ENCODE measurements at places on chromosomes 16 and 17.
A peak's percentile ranks its signal among the peaks of the same experiment; 100 is the strongest.

DNA sequence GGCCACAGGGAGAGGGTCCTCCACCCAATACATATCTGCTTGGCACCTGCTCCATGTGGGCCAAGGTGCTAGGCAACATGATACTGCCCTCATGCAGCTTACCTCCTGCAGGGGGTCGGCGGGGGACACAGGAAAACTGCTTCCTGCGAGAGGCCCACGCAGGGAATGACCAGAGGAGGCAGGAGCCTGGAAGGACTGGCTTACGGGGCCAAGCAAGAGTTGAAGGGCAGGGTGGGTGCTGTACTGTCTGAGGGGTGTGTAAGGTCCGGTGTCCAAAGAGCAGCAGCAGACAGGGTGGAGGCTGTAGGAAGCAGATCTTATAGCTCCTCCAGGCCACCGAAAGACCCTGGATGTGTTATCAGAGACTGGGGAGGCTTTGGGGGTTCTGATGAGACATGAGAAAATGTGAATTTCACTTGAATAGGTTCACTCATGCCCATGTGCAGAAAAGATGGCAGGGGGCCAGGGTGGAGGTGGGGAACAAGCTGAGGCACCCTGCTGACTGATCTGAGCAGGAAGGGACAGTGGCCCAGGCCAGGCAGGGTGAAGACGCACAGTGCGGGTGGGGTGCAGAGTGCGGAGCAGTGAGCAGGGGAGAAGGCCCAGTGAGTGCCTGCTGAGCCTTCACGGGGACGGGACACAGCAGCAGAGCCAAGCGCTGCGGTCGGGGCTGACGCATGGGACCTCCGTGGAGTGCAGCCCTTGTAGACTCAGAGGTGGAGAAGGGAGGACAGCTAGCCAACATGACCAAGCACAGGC lies 8.3 kb downstream of the FLCN start:
- DNase-seq = no peak

GRCh38 chr16:89423681-89424260 lies 66.6 kb downstream of the ANKRD11 start:
- no peak for DNase-seq

GRCh38 chr17:12445331-12445730 lies 220.4 kb upstream of the MYOCD start:
- no peak for DNase-seq

DNA sequence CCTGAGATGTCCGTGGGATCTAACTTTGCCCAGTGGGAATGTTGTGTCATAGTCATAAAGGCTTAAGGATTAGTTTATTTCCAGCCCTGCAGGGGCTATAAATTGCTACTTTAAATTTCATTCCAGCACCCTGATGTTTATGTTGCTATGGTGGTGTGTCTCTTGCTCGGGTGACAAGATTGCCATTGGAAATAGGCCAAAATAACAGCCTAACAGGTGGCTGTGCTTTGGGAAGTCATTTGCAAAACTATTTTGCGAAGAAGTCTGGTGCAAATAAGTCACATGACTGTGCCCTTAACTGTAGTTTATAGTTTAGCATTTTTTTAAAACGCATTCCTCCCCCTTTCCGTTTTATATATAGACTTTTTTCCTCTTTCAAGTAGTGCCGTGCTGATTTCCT lies 23.1 kb downstream of the PITPNC1 start:
- DNase-seq = no peak

- DNase-seq = no peak
Observed at GRCh38 chr16:86322806-86323205, 187.5 kb upstream of the FOXF1 start.

DNA sequence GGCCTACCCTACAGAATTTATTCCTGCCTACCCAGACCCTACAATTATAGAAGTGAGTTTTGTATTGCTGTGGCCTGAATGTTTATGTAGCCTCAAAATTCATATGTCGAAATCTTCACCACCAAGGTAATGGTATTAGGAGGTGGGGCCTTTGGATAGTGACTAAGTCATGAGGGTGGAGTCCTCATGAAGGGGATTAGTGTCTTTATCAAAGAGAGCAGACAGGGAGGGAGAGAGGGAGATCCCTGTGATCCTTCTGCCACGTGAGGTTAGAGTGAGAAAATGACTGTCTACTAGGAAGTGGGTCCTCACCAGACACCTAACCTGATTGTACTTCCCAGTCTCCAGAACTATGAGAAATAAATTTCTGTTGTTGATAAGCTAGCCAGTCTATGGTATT lies 981 bp upstream of the DUXB start:
- DNase-seq = no peak

GRCh38 chr16:35744726-35745125 lies 2285.3 kb downstream of the TP53TG3F start:
- DNase-seq = no peak

- DNase-seq = no peak
Observed at GRCh38 chr17:74994440-74994839, 7.0 kb downstream of the CDR2L start.

- no peak for DNase-seq
Observed at GRCh38 chr17:4733073-4733531, 1.9 kb downstream of the MED11 start.

- no peak for DNase-seq
Observed at GRCh38 chr16:84357191-84357651, 11.1 kb upstream of the ATP2C2 start.

DNA sequence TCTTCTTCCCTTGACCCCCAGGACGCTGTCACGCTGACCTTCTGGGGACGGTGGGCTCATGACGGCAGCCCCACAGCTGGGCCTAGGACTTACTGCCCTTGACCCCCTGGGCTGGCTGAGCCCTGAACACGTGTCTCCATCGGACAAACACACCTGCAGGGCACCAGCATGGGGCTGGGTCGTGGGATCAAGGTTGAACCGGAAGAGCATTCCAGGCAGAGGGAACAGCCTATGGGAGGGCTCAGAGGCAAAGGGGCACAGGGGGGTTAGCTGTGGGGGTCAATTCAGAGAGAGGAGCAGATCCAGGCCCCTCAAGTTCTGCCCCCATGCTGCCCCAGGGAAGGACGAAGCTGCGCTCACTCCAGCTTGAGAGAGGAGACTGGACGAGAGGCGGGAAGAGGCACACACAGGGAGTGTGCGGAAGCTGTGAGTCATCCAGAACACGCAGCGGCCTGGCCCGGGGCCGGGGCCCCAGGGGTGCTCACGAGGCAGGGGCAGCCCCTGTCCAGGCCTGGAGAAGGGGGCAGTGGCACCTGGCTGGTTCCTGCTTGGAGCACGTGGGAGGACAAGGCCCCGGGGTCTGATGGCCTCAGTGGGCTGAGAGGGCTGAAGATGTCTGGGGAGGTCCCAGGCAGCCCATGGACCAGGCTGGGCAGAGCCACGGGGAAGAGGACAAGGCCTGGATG lies 9.9 kb downstream of the SSTR5 start:
- no peak for DNase-seq

GRCh38 chr16:80231888-80232287 lies 308.9 kb upstream of the DYNLRB2 start:
- DNase-seq = no peak

DNA sequence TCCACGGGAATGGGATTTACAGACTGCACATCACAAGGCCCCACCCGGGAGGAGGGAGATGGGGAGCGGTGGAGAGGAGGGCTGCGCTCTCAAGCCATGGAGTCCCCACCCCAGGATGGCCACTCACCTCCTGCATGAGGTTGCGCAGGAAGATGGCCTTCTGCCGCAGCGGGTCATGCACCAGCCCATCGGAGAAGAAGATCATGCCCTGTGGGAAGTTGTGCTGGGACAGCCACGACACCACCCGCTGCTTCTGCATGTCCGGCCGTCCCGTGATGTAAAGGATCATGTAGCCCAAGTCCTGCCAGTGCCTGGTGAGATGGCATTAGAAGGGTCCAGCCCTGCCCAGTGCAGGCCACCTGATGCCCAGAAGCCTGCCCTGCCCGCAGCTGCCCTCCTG lies 17.0 kb downstream of the PIMREG start:
- no peak for DNase-seq

GRCh38 chr17:74089869-74090464 lies 113.5 kb upstream of the RPL38 start:
- peak; percentile 4 for DNase-seq

GRCh38 chr17:76757256-76757655 lies 19.3 kb downstream of the MFSD11 start:
- DNase-seq = no peak

- DNase-seq = no peak
Observed at GRCh38 chr17:82868715-82869131, 28.9 kb upstream of the ZNF750 start.

DNA sequence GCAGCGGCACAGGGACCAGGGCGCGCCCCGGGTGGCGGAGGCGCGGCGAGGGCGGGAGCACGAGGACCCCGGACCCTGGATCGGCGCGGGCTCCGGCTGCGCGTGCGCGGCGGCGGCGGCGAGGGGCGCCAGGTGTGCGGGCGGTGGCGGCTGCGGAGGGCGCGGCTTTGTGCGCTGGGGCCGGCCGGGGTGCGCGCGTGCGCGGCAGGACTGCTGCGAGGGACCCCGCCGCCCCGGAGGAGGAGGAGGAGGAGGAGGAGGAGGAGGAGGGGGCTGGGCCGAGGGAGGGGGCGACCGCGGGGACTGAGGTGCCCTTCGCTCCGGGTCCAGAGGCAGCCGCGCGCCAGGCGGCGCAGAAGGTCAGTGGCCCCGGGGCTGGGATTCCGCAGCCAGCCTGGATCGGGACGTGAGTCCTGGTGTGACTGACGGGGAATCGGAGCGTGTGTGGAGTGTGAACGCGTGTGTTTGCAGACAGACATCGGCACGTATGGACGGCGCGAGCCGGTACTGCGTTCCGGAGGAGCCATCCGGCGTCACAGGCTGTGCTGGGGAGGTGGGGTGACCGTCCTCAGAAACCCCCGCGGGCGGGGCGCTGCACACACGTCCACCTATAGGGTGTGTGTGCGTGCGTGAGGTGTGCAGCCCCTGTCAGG lies 19.5 kb upstream of the RAP1GAP2 start:
- DNase-seq = no peak

DNA sequence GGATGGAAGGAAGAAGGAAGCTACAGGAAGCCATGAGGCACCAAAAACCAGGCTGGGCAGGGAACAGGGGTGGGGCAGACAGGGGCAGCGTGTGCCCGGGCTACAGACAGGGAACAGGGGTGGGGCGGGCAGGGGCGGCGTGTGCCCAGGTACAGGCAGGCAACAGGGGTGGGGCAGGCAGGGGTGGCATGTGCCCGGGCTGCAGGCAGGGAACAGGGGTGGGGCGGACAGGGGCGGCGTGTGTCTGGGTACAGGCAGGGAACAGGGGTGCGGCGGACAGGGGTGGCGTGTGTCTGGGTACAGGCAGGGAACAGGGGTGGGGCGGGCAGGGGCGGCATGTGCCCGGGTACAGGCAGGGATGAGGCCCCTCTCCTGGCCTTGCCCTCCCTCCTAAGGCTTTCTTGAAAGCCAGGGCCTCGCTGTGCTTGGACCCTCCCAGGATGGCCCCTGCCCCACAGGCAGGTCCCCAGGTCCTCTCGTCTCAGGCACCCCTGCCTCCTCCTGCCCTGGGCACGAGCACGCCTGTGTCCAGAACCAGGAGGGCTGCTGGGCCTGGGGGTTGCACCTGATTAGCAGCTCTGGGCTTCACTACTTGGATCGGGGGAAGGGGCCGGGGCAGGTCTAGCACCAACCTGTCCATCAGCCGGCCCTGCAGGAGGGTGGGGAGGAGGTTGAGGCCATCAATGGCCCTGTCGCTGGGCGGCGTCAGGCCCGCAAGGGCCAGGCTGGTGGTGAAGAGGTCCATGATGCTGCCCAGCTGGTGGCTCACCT lies 14.5 kb upstream of the APRT start:
- DNase-seq = no peak

- DNase-seq = no peak
Observed at GRCh38 chr17:57946798-57947358, 8.3 kb downstream of the CUEDC1 start.

DNA sequence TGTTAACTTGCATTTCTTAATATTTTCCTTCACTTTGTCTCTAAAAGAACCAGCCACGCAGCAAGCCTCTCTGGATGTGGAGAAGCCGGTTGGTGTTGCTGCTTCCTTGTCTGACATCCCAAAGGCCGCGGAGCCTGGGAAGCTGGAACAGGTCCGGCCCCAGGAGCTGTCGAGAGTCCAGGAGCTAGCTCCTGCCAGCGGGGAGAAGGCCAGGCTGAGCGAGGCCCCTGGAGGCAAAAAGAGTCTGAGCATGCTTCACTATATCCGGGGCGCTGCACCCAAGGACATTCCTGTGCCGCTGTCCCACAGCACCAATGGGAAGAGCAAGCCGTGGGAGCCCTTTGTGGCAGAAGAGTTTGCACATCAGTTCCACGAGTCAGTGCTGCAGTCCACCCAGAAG lies 22.8 kb downstream of the GINS2 start:
- DNase-seq = no peak

DNA sequence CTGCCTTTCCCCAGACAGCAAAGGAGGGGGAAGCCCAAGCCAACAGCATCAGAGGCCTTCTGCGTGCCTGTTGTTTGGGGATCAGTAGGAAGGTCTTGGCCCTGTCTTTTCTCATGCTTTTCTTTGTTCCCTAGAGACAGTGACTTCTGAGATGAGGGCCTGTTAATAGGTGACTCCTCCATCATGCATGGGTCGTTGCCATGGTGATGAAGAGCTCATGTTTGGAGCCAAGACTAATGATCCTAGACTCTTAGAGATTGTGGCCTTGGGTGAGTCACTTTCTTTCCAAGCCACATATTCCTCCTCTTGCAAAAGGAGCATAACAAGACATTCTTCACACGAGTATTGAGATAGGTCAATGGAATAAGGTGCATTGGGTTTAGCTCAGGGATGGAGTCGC lies 201.1 kb upstream of the ASIC2 start:
- DNase-seq = no peak

- peak; percentile 36 for DNase-seq
Observed at GRCh38 chr17:48878920-48879898, 13.4 kb upstream of the ATP5MC1 start.

GRCh38 chr17:57145347-57145746 lies 60.3 kb downstream of the AKAP1 start:
- DNase-seq = no peak

DNA sequence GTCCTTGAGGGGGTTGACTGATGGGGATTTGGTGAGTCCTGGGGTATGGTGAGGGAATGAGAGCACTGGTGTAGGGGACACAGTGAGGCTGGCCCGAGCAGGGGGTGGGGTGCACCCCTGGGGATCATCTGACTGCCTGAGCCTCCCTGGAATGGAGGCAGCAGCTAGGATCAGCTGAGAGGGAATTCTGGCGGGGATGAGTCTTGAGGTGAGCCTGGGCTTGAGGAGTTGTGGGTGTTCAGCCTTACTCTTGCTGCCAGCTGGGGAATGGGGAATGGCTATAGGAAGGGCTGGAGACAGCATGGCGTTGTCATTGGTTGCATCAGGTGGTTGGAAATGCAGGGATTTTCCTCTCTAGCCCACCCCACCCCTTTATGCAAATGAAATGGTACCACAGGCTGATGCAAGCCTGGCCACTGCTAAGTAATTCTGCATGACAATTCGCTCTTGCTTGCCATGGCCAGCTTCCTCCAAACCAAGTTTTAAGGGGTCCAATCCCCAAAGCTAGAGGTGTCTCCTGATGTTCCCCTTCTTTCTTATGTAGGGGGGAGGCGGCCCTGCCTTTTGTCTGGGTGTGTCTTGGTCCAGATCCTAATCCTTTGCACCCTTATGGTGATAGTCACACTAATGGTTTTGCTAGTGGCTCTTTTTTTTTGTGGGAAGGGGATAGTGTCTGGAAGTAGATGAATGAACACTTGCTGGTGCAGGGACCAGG lies 7.5 kb downstream of the NFE2L1 start:
- no peak for DNase-seq

- DNase-seq = no peak
Observed at GRCh38 chr16:1713331-1713730, 7.3 kb downstream of the MAPK8IP3 start.

All from stimulated activated CD8-positive, alpha-beta memory T cell treated with anti-CD3 and anti-CD28 coated beads, Interleukin-12 subunit alpha, Interleukin-12 subunit beta, amount 100 ng/mL, for 1 hour (primary cell).